ENCODE measurements at places on chromosomes 12 and 14. TPM values are rescaled to one million over a fixed set of nuclear protein-coding genes. Genes with fewer than 3 reads are reported as not detected.

Gene RNASE3
- not detected for total RNA-seq

Gene GZMH
- not detected for total RNA-seq

Gene RNF212B
- not detected for total RNA-seq

Gene CMTM5
- 1.5 TPM for total RNA-seq

Gene ABHD12B
- total RNA-seq: 0.11 TPM

Gene FOXG1
- total RNA-seq: not detected

Gene PLEKHD1
- 1.0 TPM for total RNA-seq

Gene MMP19
- 4.2 TPM for total RNA-seq

Gene RHEBL1
- 0.98 TPM for total RNA-seq

Gene TMEM106C
- total RNA-seq: 86.2 TPM

Gene EIF2S3B
- 2.0 TPM for total RNA-seq

Gene SERPINA12
- total RNA-seq: not detected

Gene PPM1H
- 11.1 TPM for total RNA-seq

Gene PLBD1
- total RNA-seq: 11.8 TPM

Gene RTN1
- 6.8 TPM for total RNA-seq

Gene GPR65
- total RNA-seq: 1.3 TPM

Gene INHBE
- not detected for total RNA-seq

Gene PTPRR
- 0.67 TPM for total RNA-seq

Gene NDUFA9
- total RNA-seq: 73.4 TPM

Gene TAC3
- not detected for total RNA-seq

Gene CMKLR1
- 14.6 TPM for total RNA-seq

Gene KRT77
- total RNA-seq: not detected

Gene IAPP
- total RNA-seq: not detected

Gene LRFN5
- total RNA-seq: 1.5 TPM

Gene PAN2
- total RNA-seq: 148 TPM

Gene TMEM52B
- total RNA-seq: not detected

Gene INHBC
- 0.63 TPM for total RNA-seq

Gene CLEC4A
- total RNA-seq: not detected

All from thyroid gland (tissue), 4 donors.